ENCODE measurements at places on chromosomes 13 and 19. TPM values are rescaled to one million over a fixed set of nuclear protein-coding genes. Genes with fewer than 3 reads are reported as not detected.
A peak's percentile ranks its signal among the peaks of the same experiment; 100 is the strongest.

Gene CLC
- total RNA-seq: 0.56 TPM

Gene UBE2L5
- total RNA-seq: not detected

Gene KLHL26
- 7.3 TPM for total RNA-seq

Gene DENND1C
- 2.5 TPM for total RNA-seq

Gene CCDC169
- total RNA-seq: 1.3 TPM

Gene SPRED3
- 0.99 TPM for total RNA-seq

Gene XPO4
- 9.1 TPM for total RNA-seq

Gene TJP3
- total RNA-seq: 268 TPM

Gene KLF1
- 0.25 TPM for total RNA-seq

Gene CAPN12
- 5.7 TPM for total RNA-seq

Gene MAST1
- 0.42 TPM for total RNA-seq

Gene RTBDN
- total RNA-seq: 0.35 TPM

Gene POSTN
- total RNA-seq: 40.3 TPM

Gene ADAMTS10
- total RNA-seq: 3.9 TPM

Gene PRKCSH
- 308 TPM for total RNA-seq

Gene ERICH4
- not detected for total RNA-seq

Gene ZNF554
- 5.1 TPM for total RNA-seq

Gene ZNF792
- total RNA-seq: 8.1 TPM

DNA sequence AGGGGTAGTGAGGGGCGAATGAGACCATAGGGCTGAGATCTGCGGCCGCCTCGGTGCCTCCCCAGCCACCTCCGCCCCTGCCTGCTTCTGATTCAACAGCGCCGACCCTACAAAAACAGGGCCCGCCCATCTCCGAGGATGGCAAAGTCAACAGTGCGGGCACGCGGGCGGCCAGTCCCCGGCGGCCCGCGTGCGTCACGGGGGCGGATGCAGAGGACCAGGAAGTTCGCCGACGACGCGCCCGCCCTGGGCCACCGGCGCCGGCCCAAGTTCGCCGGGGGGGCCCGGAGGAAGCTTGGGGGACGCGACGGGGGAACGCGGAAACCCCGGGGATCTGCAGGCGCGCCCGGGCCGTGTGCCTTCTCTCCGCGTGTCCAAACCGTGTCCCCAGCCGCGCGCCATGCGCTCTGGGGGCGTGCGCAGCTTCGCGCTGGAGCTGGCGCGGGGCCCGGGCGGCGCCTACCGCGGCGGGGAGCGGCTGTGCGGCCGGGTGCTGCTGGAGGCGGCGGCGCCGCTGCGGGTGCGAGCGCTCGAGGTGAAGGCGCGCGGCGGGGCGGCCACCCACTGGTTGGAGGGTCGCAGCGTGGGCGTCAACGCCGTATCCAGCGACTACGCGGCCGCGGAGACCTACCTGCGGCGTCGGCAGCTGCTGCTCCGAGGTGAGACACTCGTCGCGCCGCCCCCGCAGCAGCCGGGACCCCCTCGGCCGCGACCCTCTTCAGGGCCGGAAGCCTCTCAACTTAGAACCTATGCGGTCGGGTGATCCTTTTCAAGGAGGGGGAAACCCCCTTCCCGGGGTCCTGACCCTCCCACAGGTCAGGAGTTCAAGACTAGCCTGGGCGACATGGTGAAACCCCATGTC is 6.8 kb upstream of the ARRDC2 start:
- peak; percentile 96 for DNase-seq

GRCh38 chr13:73981595-73981994 is 152.6 kb downstream of the KLF12 start:
- DNase-seq: no peak

DNA sequence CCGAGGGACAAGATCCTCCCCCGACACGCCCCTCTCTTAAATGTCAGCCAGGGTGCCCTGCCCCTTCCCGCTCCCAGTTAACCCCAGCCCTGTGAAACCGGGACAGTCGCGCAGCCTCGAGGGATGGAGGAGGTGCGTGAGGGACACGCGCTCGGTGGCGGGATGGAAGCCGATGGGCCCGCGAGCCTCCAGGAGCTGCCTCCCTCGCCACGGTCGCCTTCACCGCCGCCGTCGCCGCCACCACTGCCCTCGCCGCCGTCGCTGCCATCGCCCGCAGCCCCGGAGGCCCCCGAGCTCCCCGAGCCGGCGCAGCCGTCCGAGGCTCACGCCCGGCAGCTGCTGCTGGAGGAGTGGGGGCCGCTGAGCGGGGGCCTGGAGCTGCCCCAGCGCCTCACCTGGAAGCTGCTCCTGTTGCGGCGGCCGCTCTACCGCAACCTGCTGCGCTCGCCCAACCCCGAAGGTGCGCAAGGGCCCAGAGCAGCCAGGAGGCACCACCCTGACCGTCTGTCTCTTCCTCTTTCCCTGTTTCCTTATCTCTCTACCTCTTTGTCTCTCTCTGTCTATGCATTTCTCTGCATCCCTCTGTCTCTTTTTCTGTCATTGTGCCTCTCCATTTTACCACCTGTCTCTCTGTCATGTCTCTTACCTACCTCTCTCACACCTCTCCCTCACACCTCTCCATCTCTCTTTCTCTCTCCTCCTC is at the start of gene NCCRP1:
NCCRP1 (plus strand) TSS at position 105 of the 703 bp plus-strand sequence; CDS start at position 124, 19 bp downstream.
- DNase-seq: no peak

DNA sequence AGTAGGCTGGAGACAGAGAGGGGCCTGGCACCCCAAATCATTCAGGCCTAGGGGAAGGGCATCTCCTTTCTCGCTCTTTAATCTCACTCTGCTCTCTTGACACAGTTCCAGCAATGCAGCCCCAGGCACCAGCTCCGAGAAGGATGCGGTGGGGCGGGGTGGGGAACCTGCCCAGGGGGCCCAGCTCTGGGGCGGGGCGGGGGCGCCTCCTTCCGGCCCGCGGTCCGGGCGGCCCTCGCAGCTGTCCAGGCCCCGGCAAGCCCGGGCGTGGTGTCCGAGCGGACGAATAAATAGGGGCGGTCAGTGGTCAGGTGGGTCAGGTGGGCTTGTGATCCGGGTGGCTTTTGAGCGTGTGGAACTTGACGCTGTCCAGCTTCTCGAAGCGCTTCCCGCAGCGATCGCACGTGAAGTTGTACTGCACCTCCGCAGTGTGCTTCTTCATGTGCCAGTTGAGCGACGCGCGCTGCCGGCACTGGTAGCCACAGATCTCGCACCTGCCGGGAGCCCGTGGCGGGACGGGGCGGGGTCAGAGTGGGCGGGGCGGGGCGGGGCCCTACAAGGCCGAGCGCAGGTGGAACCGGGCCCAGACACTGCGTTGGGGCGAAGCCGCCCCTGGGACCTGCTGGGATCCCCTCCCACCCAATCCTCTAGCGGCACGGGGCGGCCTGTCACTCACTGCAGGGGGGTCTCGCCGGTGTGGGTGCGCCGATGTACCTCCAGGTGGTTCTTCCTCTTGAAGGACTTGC is 2.7 kb upstream of the ELAVL3 start:
- no peak for DNase-seq

DNA sequence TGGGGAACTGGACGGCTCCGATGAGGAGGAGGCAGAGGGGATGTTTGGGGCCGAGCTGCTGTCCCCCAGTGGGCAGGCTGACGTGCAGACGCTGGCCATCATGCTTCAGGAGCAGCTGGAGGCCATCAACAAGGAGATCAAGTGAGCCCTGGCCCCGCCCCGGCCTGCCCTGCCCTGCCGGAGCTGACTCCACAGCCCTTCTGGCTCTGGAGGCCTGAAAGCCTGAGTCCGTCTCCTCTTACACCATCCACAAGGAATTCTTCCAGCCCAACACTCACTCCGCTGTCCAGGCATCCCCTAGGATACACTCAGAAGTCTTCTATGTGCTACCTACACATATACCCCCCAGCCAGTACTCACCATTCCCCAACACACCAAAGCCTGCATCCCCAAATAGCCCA is 17.4 kb downstream of the PPFIA3 start:
- peak; percentile 61 for DNase-seq

DNA sequence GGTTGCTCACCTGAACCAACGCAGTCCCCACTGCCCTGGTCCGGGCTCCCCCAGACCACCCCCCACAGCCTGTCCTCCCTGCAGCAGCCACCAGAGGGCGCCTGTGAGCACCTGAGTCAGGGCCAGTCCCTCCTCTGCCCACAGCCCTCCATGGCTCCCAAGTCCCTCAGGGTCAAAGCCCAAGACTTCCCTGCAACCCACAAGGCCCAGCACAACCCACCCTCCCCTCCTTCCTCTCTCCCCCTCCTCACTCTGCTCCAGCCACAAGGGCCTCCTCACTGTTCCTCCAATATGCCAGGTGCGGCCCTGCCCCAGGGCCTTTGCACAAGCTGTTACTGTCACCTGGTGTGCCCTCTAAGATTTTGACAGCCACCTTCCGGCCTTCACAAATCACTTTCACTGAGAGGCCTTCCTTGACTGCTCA is 10.9 kb downstream of the GNA15 start:
- peak; percentile 43 for DNase-seq

DNA sequence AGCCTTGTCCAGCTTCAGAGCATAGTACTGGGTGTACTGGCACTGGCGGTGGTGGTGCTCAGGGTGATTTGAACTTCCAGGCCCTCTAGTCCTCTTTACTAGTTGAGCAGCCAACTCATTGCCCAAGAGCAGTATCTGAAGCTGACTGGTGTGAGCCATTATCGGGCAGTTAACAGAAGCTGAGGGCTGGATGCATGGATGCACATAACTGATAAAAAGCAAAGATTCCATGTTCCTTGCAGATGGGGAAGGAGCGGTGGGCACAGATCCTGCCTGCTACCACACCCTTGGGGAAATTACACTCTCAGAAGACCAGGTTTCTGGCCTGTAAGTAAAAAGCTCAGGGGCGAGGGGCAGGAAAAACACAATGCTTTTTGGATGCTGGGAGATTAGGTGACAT is 499.4 kb upstream of the ARGLU1 start:
- no peak for DNase-seq

GRCh38 chr13:98826146-98826545 is 73.7 kb upstream of the SLC15A1 start:
- no peak for DNase-seq

DNA sequence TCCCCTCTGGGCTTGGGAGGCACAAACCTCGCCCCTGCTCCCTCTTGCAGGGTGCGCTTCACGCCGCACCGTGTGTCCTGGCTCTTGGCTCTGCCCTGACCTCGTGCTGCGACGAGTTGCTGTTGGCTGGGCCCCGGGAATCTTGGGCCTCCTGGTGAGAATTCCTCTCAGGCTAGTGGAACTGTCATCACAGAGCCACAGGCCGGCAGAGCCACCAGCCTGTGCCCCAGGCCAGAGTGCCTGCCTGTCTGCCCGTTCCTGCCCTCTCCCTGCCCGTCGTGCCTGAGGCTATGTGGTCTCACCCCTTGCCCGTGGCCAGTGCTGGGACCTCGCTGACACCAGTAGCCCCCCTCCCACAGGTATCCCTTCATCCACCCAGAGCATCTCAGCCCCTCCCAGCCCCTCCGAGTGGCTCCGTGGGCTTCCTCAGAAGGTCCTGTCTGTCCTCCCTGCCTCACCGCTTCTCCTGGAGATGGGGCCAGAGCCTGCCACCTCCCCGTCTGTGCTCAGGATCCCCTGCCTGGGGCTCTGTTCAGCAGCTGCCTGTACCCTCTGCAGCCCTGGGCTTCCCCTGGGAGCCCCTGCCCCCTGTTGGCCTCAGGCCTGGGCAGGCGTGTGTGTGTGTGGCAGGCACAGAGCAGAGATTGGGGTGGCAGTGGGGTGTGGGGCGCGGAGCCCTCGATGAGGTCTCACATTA is 13.3 kb downstream of the NDUFB7 start:
- DNase-seq: no peak

GRCh38 chr19:50512999-50513745 is 541 bp downstream of the ASPDH start:
- DNase-seq: no peak

GRCh38 chr19:3830621-3831589 is 37.9 kb downstream of the ZFR2 start:
- no peak for DNase-seq

- no peak for DNase-seq
Observed at GRCh38 chr13:104967836-104968630, 1567.4 kb downstream of the EFNB2 start.

- no peak for DNase-seq
Observed at GRCh38 chr19:29724102-29724641, 9.1 kb upstream of the C19orf12 start.

- DNase-seq: no peak
Observed at GRCh38 chr19:9306443-9306842, 3.2 kb downstream of the ZNF699 start.

- DNase-seq: no peak
Observed at GRCh38 chr13:46314587-46314986, 72.5 kb downstream of the RUBCNL start.

DNA sequence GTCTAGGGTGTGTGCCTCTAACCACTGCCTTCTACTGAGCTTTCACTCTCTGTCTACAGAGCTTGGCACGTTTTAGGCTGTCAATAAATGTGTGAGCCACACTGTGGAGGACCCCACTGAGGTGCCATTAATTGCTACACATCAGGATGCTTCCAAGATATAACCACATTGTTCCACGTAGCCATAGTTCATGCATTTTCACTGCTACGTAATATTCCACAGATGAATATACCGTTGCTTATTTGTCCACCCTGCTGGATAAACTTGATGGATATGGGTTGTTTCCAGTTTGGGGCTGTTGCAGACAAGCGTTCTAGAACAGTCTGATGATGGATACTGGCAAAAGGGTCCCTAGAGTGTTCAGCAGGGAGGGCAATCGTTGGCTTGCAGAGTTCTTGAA is 11.3 kb upstream of the NUMBL start:
- no peak for DNase-seq

GRCh38 chr19:13255041-13255718 is 105.0 kb downstream of the IER2 start:
- DNase-seq: no peak

GRCh38 chr19:30784850-30785457 is 412.8 kb downstream of the ZNF536 start:
- DNase-seq: peak; percentile 63

DNA sequence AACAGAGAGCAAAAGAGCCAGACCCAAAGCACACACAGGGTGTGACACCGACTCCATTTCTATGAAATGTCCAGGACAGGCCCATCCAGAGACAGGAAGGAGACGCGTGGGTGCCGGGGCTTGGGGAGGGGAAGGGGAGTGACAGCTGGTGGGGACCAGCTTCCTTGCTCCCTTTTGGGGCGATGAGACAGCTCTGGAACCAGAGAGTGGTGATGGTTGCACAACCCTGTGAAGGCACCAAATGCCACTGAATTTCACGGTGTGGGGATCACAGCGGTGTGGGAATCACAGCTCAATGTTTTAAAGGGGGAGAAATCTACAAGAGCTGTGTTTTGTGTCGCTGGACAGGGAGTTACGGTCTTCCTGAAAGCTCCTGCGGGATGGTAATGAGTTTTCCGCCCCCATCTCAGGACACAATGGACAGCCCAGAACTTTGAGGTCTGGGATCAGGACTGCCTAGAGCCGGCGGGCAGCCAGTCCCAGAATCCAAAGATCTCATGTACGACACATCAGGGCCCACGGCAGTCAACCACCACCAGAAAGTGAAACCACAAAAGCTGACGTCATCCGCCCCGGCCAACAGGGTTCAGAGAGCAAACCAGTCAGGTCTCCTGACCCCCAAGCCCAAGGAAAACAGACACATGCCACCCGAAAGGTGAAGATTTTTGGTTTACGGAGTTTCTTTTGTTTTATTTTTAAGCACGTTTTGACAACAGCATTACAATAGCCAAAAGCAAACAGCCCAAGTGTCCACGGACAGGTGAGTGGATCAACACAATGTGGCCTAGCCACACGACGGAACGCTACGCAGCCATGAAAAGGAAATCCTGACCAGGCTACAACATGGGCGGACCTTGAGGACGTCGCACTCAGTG is 7.3 kb downstream of the SGTA start:
- peak; percentile 45 for DNase-seq

- no peak for DNase-seq
Observed at GRCh38 chr13:30339738-30340330, 32.5 kb upstream of the KATNAL1 start.

All from colonic mucosa (tissue), 4 donors.